ENCODE measurements at places on chromosomes 2 and 18.

- DNase-seq, result no peak
These were observed 816.2 kb downstream of the MBD2 start for GRCh38 chr18:53408271-53408670.

GRCh38 chr2:192218377-192218776 is 23.6 kb upstream of the TMEFF2 start:
- DNase-seq, result no peak

- no peak for DNase-seq
These were observed 128.5 kb downstream of the STK39 start for GRCh38 chr2:168118733-168119514.

DNA sequence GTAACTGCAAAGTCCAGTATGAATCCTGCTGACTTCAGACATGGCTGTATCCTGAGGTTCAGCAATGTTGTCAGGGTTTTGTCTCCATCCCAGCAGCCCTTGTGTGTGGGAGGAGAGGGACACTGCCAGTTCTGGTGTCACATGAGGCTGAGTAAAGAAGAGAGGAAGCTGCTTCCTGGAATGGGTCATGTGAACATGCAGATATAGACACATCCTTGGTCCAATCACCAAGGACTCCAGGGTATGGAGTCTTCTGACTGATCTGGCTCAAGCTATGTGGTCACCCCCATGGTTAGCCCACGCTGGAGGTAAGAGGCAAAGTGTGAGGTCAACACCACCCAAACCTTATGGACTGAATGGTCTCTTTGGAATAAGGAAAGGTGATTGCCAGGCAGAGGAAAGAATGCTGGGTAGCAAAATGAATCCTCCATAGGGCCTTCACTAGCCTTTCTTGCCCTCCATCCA is 134.4 kb upstream of the SLC1A4 start:
- DNase-seq, result no peak

DNA sequence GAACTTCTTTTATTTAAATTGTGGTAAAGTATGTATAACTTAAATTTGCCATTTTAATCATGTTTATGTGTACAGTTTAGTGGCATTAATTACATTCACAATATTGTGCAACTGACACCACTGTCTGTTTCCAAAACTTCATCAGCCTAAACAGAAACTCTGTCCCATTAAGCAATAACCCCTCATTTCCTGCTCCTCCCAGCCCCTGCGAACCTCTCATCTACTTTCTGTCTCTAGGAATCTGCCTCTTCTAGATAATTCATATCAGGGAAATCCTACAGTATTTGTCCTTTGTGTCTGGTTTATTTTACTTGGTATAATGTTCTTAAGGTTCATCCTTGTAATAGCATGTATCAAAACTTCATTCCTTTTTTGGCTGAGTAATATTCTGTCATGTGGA is 75.1 kb downstream of the BOLA3 start:
- DNase-seq, result no peak

- DNase-seq, result no peak
These were observed 1597.9 kb upstream of the ACVR2A start for GRCh38 chr2:146246736-146247523.

- no peak for DNase-seq
These were observed 3.9 kb upstream of the TNFRSF11A start for GRCh38 chr18:62321201-62321600.

DNA sequence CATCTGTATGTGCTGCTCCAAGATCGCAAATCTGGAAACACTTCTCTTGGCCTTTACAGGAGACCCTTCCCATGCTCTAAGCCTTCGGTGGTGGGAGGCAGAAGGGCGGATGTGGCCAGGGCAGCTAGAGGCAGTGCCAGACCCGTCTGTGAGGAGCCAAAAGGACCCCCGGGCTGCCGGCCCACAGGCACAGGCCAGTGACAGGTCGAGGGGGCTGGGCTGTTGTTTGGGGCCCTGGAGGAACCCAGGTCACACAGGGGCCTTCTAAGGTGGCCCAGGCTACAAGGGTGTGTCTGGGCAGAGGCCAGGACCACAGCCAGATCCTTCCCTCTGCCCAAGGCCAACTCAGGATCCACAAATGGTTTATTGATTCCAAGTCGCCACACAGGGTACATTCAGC is 49.4 kb downstream of the SLC66A2 start:
- no peak for DNase-seq

- no peak for DNase-seq
These were observed 29.5 kb downstream of the SERPINB5 start for GRCh38 chr18:63506336-63506646.

DNA sequence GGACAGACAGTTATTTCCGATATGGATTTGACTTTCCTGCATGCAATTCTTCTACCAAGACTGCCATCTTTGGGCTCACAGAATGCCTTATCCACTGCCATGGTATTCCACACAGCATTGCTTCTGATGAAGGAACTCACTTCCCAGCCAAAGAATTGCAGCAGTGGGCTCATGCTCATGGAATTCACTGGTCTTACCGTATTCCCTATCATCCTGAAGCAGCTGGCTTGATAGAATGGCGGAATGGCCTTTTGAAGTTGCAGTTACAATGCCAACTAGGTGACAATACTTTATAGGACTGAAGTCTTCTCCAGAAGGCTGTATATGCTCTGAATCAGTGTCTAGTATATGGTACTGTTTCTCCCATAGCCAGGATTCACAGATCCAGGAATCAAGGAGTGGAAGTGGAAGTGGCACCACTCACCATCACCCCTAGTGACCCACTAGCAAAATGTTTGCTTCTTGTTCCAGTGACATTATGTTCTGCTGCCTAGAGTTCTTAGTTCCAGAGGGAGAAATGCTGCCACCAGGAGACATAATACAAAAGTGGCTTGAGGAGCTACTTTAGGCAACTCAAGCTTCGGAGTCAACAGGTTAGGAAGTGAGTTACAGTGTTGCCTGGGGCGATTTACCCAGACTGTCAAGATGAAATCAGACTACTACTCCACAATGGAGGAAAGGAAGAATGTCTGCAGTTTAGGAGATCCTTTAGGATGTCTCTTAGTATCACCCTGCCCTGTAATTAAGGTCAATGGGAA is 23.8 kb upstream of the SMAD4 start:
- no peak for DNase-seq

DNA sequence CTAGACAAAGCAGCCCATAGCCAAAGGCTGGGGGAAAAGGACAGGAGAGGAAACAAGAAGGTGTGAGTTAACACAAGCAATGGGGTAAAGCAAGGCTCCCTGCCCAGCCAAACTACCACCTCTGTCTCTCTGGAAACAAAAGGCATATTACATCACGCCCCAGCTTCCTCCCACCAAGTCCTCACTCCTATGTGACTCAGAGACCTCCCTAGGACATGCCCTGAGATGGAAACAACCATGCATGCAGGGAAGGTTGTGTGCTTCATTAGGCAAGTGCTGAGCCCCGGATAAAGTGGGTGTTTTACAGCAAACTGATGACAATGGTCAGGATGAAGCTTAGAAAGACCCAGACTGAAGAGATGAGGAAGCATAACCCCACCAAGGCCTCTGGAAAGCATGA is 9.0 kb upstream of the ATRAID start:
- DNase-seq, result no peak

Data from stimulated activated naive CD4-positive, alpha-beta T cell treated with Interleukin-2 at 50 U/mL for 16 hours (primary cell).